ENCODE measurements at places on chromosomes 5 and 9. TPM values are rescaled to one million over a fixed set of nuclear protein-coding genes. Genes with fewer than 3 reads are reported as not detected.
A peak's percentile ranks its signal among the peaks of the same experiment; 100 is the strongest.

- peak overlapping the region; percentile 100 for H3K27ac ChIP-seq
- no peaks in the 10 kb centered on the region for H3K27me3 ChIP-seq
- no peak overlapping the region for H3K4me3 ChIP-seq
- peak; percentile 88 for DNase-seq
- no peaks in the 10 kb centered on the region for H3K4me1 ChIP-seq
Observed at GRCh38 chr9:129145841-129146292, 32.2 kb downstream of the IER5L start.

- peaks cover 17% of the 10 kb centered on the region for H3K27me3 ChIP-seq
- H3K27ac ChIP-seq = no peak overlapping the region
- no peaks in the 10 kb centered on the region for H3K4me1 ChIP-seq
- H3K36me3 ChIP-seq = no peaks in the 10 kb centered on the region
- H3K4me3 ChIP-seq = no peak overlapping the region
Observed at GRCh38 chr9:132507670-132508469, 74.5 kb upstream of the BARHL1 start.

- no peaks in the 10 kb centered on the region for H3K27me3 ChIP-seq
- peaks cover 16% of the 10 kb centered on the region for H3K4me1 ChIP-seq
- H3K36me3 ChIP-seq = no peaks in the 10 kb centered on the region
Observed at GRCh38 chr5:150408231-150408943, 4.3 kb downstream of the CD74 start.

GRCh38 chr5:43193894-43194265 is 1.9 kb downstream of the NIM1K start:
- peak overlapping the region; percentile 61 for H3K27ac ChIP-seq
- no peak overlapping the region for H3K4me3 ChIP-seq
- no peaks in the 10 kb centered on the region for H3K36me3 ChIP-seq
- peaks cover 28% of the 10 kb centered on the region for H3K4me1 ChIP-seq
- no peak for DNase-seq
- H3K27me3 ChIP-seq = no peaks in the 10 kb centered on the region

- H3K4me3 ChIP-seq = no peak overlapping the region
- H3K27me3 ChIP-seq = no peaks in the 10 kb centered on the region
Observed at GRCh38 chr9:107554636-107555035, 65.1 kb upstream of the KLF4 start.

DNA sequence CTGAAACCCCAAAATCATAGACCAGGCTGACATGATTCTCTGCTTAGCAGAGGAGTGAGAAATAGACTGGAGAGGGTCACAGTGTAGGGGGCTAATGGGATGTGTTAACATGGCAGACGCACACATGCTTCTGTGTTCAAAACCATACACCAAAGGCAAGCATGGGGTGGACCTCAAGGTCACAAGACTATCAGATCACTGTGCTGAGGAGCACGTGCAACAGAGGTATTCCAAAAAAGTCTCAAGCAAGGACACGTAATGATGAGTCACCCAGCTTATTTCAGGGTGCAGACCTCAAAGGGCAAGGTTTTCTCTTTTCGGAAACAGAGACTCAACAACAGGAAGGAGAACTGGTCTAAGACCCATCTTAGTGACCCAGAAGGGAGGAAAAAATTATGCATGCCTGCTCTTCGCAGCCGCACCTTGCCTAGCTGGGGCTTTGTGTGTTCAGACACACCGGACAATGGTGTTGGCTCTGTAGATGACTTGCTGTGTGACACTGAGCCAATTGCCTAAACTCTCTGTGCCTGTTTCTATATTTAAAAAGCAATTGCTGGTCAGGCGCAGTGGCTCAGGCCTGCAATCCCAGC is 20.3 kb downstream of the WHRN start:
- no peak for DNase-seq
- H3K27me3 ChIP-seq = no peaks in the 10 kb centered on the region
- no peaks in the 10 kb centered on the region for H3K4me1 ChIP-seq
- no peak overlapping the region for H3K27ac ChIP-seq
- H3K4me3 ChIP-seq = no peak overlapping the region

DNA sequence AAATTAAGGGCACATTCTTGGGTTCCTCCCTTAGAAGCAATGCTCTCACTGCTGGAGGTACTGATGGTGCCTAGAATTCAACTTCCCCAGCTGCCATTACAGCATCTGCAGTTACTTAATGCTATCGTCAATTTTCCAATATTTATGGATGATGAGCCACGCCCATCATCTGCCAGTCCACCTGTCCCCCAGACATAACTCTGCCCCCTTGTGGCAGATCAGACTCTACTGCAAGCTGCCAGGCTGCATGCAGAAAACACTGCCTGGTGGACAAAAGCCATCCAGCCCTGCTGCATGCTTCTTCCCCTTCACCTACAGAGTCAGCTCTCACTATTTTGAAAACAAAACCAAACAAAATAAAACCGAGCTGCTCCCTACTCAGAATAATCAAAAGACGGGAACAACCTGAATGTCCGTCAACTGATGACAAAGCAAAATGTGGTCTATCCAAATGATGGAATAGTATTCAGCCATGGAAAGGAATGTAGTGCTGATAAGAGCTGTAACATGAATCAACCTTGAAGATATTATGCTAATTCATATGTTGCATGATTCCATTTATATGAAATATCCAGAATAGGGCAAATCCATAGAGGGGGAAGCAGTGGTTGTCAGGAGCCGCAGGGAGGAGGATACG is 66.4 kb downstream of the RETREG1 start:
- no peaks in the 10 kb centered on the region for H3K36me3 ChIP-seq
- no peak overlapping the region for H3K4me3 ChIP-seq
- no peaks in the 10 kb centered on the region for H3K27me3 ChIP-seq

DNA sequence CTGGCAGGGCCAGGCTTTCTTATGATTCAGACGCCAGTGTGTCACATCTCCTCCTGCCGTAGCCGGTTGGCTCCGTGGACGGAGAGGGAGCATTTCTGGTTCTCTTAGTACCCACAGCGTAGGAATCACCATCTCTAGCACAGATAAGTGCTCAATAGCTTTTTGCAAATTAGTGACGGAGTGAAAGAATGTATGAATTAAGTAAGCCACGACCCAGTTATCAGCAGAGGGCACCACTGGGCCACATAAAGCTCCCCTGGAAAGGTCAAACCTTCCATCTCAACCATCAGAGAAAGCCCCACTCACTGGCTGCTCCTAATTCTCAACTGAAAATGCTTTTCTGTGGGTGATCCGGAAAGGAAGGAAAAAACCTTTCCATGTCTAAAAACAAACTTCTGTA is 317.0 kb upstream of the ADCY2 start:
- H3K36me3 ChIP-seq = no peaks in the 10 kb centered on the region
- no peak overlapping the region for H3K27ac ChIP-seq
- H3K27me3 ChIP-seq = no peaks in the 10 kb centered on the region
- DNase-seq = no peak
- no peak overlapping the region for H3K4me3 ChIP-seq
- no peaks in the 10 kb centered on the region for H3K4me1 ChIP-seq

DNA sequence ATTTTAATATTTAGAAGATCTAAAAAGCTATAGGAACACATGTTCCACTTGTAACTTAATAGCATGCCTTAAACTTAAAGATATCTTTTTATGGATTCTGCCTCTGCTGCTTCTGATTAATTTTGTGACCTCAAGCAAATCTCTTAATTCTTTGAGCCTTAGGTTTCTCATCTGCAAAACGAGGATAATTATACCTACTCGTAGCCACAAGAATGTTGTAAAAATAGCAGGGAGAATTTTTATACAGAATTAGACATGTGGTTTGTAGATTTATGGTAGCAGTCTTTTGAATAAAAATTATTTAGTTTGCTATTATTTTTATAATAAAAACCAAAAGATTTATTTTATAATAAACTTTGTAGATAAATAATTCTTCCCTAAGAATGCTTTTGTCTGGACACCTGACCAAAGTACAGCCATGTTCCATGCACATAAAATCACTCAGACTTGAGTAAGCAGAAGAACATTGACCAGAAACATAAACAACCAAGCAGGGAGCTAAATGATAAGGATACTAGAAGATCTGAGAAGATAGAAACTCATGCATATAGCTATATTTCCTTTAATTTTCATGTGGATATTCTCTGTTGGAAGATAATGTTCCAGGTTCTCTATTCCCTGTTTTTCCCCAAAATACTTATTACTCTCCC is 18.5 kb downstream of the C9orf85 start:
- H3K36me3 ChIP-seq = no peaks in the 10 kb centered on the region
- DNase-seq = no peak
- no peak overlapping the region for H3K27ac ChIP-seq
- no peaks in the 10 kb centered on the region for H3K27me3 ChIP-seq
- no peaks in the 10 kb centered on the region for H3K4me1 ChIP-seq
- no peak overlapping the region for H3K4me3 ChIP-seq

DNA sequence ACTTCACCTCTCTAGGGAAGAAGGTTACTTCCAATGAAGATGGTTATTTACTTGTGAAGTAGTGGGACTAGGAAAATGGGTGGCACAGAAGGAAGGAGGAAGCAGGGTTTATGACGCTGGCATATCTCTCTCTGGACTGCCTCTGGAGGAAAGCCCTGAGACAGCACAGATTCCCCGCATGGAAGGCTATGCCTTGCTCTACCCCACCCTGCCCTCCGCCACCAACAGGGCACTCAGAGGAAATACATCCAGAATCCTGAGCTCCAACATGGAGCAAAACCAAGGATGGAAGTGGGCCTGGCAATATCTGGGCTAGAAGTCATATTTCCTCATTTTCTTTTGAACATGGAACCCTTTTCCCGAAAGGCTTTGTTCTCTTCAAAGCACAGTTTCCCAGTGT is 346.9 kb downstream of the ZSWIM6 start:
- no peaks in the 10 kb centered on the region for H3K27me3 ChIP-seq
- no peak overlapping the region for H3K27ac ChIP-seq
- no peak for DNase-seq
- no peaks in the 10 kb centered on the region for H3K4me1 ChIP-seq
- H3K36me3 ChIP-seq = no peaks in the 10 kb centered on the region
- no peak overlapping the region for H3K4me3 ChIP-seq

- no peak for DNase-seq
- no peaks in the 10 kb centered on the region for H3K36me3 ChIP-seq
- no peak overlapping the region for H3K27ac ChIP-seq
- no peak overlapping the region for H3K4me3 ChIP-seq
- no peaks in the 10 kb centered on the region for H3K27me3 ChIP-seq
Observed at GRCh38 chr5:9340085-9340484, 205.8 kb downstream of the SEMA5A start.

DNA sequence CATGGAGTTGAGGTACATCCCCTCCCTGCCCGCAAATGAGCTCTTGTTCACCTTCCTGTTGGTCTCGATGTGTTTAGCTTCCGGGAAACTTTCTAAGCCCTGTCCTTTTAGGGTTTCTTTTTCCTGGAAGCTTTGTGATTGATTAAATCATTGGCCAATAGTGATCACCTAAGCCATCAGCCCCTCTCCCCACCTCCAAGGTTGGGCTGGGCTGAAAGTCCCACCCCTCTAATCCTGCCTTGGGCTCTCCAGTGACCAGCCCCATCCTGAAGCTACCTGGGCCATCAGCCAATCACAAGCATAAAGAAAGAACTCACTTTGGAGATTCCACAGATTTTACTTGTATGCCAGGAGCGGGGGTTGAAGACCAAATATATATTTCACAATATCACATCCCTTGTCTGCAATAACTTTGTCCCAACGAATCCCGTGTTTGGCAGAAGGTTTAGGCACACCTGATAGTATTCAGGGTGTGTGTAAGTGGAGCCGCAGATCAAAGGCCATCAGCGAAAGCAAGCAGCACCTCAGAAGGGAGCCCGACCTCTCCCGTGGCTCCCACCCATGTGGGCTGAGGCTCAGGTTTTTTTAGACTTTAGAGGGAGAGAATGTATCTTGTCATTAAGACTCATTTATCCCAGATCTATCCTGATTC is 20.4 kb downstream of the ROPN1L start:
- H3K27ac ChIP-seq = no peak overlapping the region
- H3K4me1 ChIP-seq = no peaks in the 10 kb centered on the region
- no peak overlapping the region for H3K4me3 ChIP-seq
- H3K36me3 ChIP-seq = no peaks in the 10 kb centered on the region
- DNase-seq = no peak

DNA sequence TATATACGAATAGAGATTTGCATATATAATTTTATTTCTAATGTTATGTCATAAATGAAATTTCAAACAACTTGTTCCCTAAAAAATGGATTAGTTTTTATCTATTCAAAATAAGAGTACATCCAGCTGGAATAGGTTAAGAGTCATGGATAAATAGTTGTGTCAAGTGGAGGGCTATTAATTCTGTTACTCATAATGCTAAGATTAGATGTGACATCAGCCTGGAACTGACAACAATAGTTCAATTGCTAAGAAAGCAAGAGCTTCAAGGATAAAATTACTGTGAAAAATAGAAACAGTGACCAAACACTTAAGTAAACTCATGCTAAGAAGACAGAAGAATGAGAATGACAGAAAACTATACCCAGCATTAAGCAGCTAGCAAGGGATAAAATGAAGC is 92.2 kb upstream of the CDH9 start:
- H3K27me3 ChIP-seq = no peaks in the 10 kb centered on the region
- no peak overlapping the region for H3K4me3 ChIP-seq
- no peaks in the 10 kb centered on the region for H3K36me3 ChIP-seq
- no peak for DNase-seq
- no peak overlapping the region for H3K27ac ChIP-seq
- no peaks in the 10 kb centered on the region for H3K4me1 ChIP-seq

DNA sequence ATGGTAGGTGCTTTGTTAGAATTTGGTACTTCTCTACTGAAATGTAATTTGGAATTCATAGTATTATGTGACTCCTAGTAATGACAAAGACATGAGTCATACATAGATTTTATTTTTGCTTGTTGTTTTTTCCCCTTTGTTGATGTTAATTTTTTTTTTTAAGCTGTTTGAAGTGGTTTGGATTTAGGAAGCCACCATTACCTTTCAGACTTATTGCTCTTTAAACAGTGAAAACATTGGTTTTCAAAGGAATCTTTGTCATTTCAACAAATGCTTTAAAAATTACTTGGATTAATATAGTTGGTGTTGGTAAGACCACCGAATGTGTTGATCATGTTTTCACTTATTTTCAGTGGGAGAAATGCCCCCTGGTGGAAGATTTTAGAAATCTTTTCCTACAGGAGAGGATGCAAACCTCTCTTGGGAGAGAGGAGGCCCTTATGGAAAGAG is 170.1 kb upstream of the PITX1 start:
- no peaks in the 10 kb centered on the region for H3K36me3 ChIP-seq
- no peak for DNase-seq
- no peaks in the 10 kb centered on the region for H3K27me3 ChIP-seq
- H3K4me1 ChIP-seq = peaks cover 9% of the 10 kb centered on the region

Gene STPG3
- total RNA-seq = not detected

Gene LCP2
- 15.0 TPM for total RNA-seq

Gene ZNF879
- 6.3 TPM for total RNA-seq

Gene SLC6A19
- not detected for total RNA-seq

Gene TAF1L
- not detected for total RNA-seq

Gene RANBP17
- 21.9 TPM for total RNA-seq

Gene TAF11L10
- total RNA-seq = not detected
